Right renal cortex interstitium (tissue), 3 donors: ENCODE measurements at places on chromosomes 2 and 18. TPM values are rescaled to one million over a fixed set of nuclear protein-coding genes. Genes with fewer than 3 reads are reported as not detected.

INSIG2 gene
- polyA plus RNA-seq: 32.1 TPM

GRCh38 chr2:68805025-68805424 lies 66.2 kb downstream of the BMP10 start:
- no peak for DNase-seq

CRYGD gene
- polyA plus RNA-seq: not detected

DNA sequence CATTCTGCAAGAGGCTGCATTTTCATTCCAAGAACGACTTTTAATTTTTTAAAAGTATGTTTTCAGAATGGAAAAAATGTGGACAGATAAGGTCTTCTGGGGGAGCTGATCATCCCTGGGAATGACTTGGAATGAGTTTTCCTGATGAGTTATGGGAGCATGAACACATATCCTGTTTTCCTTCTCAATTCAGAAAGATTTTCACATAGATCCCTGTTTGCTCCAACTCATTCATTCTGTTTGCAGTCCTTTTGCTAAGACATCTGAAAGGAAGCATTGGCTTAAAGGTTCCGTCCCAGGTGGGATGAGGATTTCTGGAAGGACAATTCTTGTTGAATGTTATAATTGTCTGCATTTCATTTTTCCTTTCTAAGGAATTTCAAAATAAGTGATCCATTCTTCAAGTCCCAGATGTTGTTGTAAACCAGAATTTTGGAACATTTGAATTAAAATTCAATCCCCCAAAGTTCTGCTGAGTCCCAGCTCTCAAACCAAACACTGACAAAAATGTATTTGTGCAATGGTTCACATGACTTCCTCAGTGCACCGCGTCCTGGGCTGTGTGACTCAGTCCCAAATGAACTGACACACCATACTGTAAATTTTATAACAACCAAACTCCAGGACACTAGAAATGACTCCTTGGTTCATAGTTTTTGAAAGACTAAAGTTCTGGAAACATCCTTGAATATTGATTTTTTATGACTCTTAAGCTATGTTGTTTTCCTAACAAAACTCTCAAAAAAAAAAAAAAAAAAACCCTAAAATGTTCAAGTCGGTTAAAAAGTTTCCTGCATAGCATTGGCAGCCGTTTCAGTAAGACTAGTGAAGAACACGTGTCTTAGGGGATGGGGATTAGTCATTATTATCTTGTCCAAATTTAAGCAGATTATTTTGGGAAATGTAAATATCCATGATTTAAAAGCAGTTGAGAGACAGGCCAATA lies 281.8 kb upstream of the TCF4 start:
- DNase-seq: no peak

GRCh38 chr18:56284319-56284718 lies 354.1 kb downstream of the TXNL1 start:
- DNase-seq: no peak

CCDC74A gene
- 14.5 TPM for polyA plus RNA-seq

DNAJC5G gene
- polyA plus RNA-seq: 0.58 TPM

DNA sequence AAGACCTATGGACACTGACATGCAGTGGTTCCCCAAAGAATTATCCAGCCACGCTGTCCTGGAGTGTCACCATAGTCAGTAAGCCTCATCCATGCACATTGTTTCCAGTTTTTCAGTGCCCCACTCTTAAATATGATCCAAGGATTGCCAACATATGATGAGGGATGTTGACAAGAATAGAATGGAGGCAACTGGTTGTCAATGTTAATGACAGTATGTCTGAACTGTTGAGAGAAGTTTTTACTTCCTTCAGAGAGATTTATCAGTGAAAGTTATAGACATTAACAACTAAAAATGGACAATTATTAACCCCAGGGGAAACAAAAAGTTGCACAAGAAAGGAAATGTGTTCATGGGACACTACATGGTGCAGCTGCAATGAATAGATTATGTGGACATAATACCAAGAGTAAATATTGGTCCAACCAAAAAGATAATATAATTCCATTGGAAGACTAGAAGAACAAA lies 69.9 kb downstream of the CYP26B1 start:
- DNase-seq: no peak

DNA sequence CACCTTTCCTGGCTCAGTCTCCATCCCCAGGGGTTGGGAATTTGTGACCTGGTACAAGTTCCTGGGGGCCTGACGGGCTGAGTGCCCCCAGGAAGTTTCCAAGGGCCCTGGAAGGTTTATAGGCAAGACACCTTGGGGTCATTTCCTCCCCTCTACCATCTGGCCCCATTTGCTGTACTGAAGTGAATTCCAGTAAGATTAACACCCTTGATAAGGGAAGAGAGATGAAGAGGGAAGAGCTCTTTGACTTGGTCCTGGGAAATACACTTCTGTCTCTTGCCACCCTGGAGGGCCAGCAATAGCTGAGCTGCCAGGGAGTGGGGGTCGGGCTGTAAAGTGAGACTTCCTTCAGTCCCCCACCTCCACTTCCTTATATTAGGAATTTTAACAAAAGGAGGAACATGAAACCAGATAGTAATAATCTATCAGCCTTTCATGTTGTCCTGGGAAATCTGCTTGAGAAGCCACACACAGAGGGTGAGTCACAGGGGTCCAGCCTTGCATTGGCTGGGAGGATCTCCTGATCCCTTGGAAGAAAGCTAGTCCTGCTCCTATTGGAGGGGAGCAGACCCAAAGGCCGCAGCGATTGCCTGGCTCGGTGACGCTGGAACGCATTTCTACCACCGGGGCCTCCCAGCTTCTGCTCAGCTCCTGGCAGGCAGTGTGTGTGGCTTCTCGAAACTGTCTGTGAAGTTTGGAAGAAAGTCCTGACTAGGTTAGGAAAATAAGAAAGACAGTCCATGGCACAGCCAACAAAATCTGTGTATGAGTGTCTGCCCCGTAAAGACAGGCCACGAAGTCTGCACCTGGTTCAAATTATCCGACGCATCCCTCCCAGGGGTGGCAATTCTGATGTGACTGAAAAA lies 87.3 kb downstream of the ACAA2 start:
- DNase-seq: no peak

DNA sequence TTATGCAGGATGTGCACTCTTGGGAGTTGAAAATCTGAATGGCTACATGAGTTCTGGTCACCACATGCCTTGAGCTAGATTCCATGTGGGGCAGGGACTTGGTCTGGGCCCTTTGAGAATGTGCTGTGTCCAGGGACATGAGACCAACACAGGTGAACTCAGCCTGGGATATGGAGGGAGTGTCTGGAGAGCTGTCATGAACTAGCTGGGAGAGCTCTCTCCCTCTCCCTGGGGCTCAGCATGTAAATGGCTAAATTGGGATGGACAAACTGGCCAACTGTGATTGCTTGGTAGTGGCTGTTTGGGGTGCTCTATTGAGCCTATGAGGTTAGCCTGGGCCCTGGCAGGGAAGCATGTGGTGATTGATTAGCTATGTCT lies 105.1 kb upstream of the HS6ST1 start:
- no peak for DNase-seq

CACNB4 gene
- 7.4 TPM for polyA plus RNA-seq

- DNase-seq: no peak
These were observed 485.1 kb downstream of the THSD7B start for GRCh38 chr2:137250401-137250800.

- no peak for DNase-seq
These were observed 3.1 kb downstream of the EGR4 start for GRCh38 chr2:73290049-73290839.
